Mesothelial cell of epicardium (in vitro differentiated cells): ENCODE measurements at places on chromosomes 6 and 20. TPM values are rescaled to one million over a fixed set of nuclear protein-coding genes. Genes with fewer than 3 reads are reported as not detected.

DNA sequence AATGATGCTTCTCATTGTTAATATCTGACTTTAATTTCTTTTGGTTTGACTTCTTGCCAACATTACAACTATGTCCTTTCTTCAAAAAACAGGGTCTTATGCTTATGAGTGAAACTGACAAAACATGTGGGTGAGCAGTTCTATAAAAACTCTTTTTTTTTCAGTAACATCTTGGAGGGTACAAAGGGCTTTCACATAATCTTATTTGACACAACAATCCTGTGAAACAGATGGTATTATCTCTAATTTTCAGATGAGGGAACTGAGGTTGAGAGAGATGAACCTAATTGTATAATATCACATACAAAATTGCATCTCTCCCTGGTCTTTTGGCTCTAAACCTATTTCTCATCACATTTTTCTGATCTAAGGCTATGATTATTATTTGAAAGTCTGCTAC lies 38.3 kb downstream of the MAPK14 start:
- DNase-seq: no peak

GRCh38 chr6:143262859-143263258 lies 187.6 kb downstream of the ADAT2 start:
- DNase-seq: no peak

- no peak for DNase-seq
These were observed 135.1 kb downstream of the OR2B2 start for GRCh38 chr6:27777126-27777525.

DNA sequence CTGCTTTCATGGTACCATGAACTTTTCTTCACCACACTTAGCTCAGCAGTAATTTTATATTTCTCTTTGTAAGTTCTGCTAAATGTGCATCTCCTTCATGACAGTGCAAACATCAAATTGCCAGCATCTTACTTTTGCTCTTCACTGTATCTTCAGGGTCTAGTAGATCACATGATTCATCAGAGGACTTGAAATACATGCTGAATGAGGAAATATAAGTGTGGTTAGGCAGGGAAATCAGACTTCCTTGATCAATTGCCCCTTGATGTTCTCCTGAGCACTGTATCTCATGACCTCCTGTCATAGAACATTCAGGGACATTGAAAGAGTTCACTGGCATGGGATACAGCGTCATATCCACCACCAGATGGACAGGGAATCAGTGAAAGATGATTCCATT lies 25.3 kb upstream of the POLR1H start:
- DNase-seq: no peak

GRCh38 chr6:117955684-117956256 lies 48.7 kb downstream of the SLC35F1 start:
- no peak for DNase-seq

- DNase-seq: no peak
These were observed 284.3 kb upstream of the KHDRBS2 start for GRCh38 chr6:62570372-62570771.

MCM8 gene
- total RNA-seq: 10.2 to 11.4 TPM (median 11.3 TPM) in 3 replicates

- no peak for DNase-seq
These were observed 91.7 kb downstream of the SLC2A10 start for GRCh38 chr20:46801003-46801702.

- DNase-seq: no peak
These were observed 557.2 kb upstream of the AGPAT4 start for GRCh38 chr6:161830866-161831616.

DNA sequence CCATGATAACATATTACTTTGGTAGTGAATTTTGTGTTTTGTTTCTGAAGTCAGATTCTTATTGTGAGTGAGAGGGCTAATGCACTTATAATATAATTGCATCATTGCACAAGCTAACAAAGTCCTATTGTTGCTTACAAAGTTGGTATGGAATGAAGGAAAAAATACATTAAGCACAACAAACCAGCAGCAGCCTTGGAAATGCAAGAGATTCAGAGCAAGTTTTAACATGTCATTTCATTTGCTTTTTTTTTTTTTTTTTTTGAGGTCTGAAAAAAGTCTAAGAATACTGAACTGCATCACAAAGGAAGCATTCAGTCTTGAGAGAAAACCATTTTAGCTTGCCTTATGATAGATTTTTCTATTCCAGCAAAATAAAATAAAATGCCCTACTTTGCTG lies 57.6 kb downstream of the PLCB4 start:
- no peak for DNase-seq

DNA sequence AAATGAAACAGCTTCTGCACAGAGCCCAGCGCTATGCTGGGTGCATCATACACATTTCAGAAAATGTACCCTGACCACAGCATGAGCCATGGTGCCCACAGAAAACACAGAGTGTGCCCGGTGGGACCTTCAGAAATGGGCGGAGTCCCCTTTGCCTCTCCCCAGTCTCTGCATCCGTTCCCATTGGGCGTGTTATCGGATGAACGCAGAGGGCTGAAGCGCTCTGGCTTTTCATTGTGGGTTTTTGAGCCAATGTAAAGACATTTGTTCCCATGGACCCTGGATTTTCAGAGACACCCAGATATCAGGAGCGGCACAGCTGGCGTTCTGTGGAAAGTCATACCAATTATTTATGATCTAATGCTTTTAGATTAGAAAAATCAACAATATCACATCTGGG lies 99.8 kb downstream of the DACT2 start:
- no peak for DNase-seq

GRCh38 chr20:56363491-56363890 lies 4.7 kb downstream of the FAM210B start:
- no peak for DNase-seq

DNA sequence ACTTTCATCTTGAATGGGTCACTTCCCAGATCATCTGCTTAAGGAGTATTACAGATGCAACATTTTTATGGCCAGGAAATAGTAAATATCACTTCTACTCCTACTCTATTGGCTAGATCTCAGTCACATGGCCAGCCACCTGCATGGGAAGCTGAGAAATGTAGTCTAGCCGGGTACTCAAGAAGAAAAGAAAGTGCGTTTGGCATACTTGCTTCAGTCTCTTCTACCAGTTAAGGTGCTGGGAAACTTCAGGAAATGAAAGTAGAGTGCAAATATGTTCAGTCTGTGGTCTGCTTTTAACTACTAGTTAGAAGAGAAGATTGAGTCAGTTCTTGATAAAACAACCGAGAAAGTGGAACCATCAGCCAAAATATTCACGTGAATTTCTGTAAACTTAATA lies 129.2 kb downstream of the PDSS2 start:
- no peak for DNase-seq

GRCh38 chr6:54135665-54136369 lies 24.6 kb downstream of the MLIP start:
- DNase-seq: no peak
